Sciatic nerve (tissue), 2 donors: ENCODE measurements at places on chromosomes 1 and 21. TPM values are rescaled to one million over a fixed set of nuclear protein-coding genes. Genes with fewer than 3 reads are reported as not detected.

GRCh38 chr1:184212649-184213314 is 161.3 kb downstream of the TSEN15 start:
- DNase-seq: no peak

DNA sequence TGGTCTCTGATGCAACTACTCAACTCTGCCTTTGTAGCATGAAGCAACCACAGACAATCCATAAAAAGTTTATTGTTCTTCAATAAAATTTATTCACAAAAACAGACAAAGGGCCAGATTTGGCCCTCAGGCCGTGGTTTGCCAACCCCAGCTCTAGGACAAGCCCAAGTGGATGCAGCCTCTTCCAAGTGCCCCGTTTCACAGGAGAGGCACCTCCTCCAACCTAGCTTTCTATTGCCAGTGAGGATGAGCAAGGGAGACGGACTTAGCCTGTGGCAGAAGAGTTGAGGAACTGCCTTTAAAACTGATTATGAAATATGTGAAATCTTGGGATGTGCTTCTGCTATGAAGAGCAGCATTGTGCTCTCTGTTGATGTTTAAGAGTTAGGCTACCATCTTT is 105.4 kb downstream of the PSMG1 start:
- no peak for DNase-seq

- DNase-seq: no peak
Observed at GRCh38 chr21:40631211-40631610, 215.7 kb downstream of the DSCAM start.

GRCh38 chr1:206686478-206687249 is 2.0 kb downstream of the MAPKAPK2 start:
- DNase-seq: no peak

DNA sequence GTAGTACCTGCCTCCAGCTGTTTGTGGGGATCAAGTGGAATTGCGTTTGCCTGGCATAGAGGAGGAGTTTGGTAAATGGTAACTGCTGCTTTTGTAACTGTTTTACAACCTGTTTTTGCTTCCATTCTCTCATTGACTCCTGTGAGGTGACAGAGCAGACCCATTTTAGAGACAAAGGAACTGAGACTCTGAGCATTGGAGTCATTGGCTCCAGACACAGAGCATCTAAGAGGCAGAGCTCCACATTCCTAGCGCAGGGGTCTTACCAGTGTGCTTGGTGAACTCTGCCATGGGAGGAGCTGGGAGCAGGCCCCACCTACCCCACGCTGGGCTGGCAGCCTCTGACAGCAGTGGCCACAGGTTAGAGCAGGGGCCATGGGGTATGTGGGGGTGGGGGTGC is 2.4 kb downstream of the LDLRAP1 start:
- DNase-seq: no peak

DNA sequence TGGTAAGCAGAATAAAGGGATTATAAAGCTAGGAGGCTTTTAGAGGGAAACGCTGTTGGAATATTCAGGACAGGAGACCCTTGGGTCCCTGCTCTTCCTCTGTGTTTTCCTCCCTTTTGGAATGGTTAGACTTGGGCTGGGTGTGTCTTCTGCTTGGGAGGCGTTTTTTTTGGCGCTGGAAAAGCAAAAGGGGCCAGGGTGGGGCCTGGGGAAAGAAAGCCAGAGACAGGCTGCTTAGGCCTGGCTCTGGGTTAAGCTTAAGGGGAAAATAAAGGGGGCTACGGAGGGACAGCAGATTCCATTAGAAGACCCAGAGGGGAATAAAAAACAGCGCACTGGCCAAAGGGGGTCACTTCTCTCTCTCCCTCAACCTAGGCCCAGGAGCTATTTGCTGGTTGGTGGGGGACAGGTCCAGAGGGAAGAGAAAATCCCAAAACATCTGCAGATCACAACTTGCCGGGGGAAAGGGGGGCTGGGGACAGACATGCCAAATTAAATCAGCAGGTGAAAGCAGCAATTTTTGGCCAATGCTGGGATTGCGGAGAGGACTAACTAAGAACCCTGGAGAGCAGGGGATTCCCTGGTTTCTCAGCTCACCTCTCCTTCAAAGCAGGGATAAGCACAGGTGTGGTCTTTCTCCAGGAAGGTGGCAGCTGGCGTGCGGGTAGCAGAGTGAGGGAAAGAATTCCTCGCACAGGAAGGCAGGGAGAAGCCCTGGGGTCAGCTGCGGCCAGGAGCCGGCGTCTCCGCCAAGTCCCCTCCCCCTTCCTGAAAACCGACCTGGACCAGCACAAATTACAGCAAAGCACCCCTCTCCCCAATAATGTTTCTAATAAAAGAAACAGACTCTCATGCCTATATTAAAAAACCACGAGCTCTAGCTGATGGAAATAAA is 82.2 kb upstream of the AK4 start:
- DNase-seq: peak; percentile 74

DNA sequence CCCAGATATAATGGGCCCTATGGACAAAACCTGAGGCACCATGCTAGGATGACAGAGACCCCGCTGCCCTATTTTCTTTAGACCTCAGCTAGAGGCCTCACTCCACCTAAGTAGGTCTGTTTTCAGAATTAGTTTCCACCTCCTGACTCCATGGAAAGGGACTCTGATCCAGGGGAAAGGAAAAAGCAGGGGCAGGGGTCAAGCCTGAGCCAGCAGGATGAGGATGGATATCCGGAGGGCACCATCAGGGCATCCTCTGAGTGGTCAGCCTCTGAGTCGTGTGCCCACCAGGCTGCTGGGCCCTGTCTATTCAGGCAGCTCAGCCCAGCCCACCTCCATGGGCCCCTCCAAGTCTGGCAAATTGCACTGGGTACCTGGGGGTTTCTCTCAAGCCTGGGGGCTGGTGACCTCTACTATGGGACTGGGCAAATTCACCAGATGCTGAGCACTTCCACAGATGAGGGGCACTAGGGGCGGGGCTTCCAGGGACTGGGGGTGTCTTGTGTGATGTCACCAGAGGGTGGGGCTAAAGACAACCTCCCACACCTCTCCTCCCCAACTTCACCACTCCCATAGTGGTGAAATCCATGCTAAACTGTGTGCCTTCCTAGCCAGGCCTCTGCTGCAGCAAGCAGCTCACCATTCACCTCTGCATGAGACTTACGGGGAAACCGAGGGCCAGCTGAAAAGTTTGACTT is 5.5 kb downstream of the PAQR7 start:
- DNase-seq: peak; percentile 55

- no peak for DNase-seq
Observed at GRCh38 chr1:221337106-221337505, 404.8 kb downstream of the DUSP10 start.

- DNase-seq: no peak
Observed at GRCh38 chr21:27505516-27505915, 538.6 kb upstream of the ADAMTS5 start.

GRCh38 chr21:38114717-38115333 is 142.0 kb upstream of the KCNJ15 start:
- DNase-seq: no peak

GRCh38 chr1:160130939-160131338 is 15.4 kb downstream of the ATP1A2 start:
- no peak for DNase-seq

DNA sequence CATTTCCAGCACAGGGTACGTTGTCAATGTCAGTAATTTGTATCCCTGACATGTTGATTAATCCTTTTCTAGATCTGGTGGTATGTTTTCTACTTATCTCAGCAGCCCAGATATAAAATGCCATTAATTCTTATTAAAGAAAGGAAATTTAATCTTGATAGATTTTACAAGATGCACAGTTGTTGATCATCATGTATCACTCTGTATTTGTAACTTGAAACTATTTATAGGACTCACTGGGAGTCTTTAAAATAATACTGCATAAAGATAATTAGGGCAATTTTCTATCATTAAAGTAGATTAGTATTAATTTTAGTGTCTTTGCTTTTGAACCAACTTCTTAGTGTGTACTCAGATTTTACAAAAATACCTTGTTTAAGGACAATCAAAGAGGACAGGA is 84.9 kb downstream of the GREM2 start:
- DNase-seq: no peak

DNA sequence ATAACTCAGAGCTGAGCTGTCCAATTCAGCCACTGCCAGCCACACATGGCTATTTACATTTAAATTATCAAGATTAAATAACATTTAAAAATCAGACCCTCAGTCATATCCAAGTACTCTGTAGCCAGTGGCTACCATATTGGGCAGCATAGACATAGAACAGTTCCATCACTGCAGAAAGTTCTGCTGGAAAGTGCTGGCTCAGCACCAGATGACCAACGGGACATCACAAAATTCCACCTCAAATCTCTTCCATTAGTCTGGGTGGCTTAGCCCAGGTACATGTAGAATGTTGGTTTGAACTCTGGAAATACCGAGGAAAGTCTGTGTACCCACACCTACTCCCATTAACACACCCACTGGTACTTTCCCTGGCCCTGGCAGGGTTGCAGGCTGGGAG is 129.3 kb downstream of the ZSCAN20 start:
- DNase-seq: no peak

DNA sequence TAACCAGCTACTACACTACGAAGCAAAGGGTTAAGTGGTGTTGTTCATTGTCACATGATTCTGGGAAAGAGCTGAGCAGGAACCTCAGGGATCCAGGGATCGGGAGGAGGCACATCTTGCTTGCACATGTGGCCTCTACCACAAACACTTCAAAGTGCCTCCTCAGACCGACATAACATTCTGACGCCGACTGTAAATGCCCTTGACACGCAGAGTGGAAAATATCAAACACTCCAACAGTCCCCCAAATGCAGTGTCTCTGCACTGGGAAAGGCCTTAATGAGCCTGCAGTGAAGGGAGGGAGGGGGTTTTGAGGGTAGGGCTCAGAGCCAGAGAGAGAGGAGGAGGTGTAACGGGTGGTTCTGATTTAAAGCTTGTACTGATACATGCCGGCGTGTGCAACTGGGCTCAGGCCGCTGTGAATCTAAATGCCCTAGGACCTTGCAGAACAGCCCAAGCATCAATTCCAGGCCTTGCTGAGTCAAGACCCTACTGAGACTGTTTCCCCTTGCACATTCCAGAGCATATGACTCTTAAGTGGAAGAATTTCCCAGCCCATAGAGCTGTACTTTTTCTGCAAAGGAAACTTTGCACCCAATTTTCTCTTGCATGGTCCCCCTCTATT is 163.7 kb downstream of the NTMT2 start:
- DNase-seq: peak; percentile 58

GRCh38 chr1:41902664-41903063 is 16.1 kb downstream of the HIVEP3 start:
- DNase-seq: no peak

- DNase-seq: no peak
Observed at GRCh38 chr1:187032982-187033692, 204.4 kb downstream of the PLA2G4A start.

- no peak for DNase-seq
Observed at GRCh38 chr1:179973198-179974110, 18.8 kb downstream of the CEP350 start.

The TSACC gene
- total RNA-seq: not detected

The LRRC39 gene
- 1.7 TPM for total RNA-seq

The SMCP gene
- not detected for total RNA-seq

The CLCA4 gene
- not detected for total RNA-seq

The AGMAT gene
- 0.18 TPM for total RNA-seq

The CDK18 gene
- 9.4 TPM for total RNA-seq

The FCRLB gene
- total RNA-seq: 4.9 TPM

The CYP2J2 gene
- 21.6 TPM for total RNA-seq

The AMY1A gene
- not detected for total RNA-seq

The HLX gene
- total RNA-seq: 28.8 TPM

The SF3B4 gene
- 32.7 TPM for total RNA-seq
